GF-D8 (cell line): ENCODE measurements at places on chromosomes 16 and 17.

DNA sequence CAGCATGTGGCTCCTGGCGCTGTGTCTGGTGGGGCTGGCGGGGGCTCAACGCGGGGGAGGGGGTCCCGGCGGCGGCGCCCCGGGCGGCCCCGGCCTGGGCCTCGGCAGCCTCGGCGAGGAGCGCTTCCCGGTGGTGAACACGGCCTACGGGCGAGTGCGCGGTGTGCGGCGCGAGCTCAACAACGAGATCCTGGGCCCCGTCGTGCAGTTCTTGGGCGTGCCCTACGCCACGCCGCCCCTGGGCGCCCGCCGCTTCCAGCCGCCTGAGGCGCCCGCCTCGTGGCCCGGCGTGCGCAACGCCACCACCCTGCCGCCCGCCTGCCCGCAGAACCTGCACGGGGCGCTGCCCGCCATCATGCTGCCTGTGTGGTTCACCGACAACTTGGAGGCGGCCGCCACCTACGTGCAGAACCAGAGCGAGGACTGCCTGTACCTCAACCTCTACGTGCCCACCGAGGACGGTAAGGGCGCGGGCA, 645 bp downstream of the NLGN2 start:
- DNase-seq: no peak

GRCh38 chr17:29238133-29238850, 8.4 kb upstream of the CRYBA1 start:
- no peak for DNase-seq

DNA sequence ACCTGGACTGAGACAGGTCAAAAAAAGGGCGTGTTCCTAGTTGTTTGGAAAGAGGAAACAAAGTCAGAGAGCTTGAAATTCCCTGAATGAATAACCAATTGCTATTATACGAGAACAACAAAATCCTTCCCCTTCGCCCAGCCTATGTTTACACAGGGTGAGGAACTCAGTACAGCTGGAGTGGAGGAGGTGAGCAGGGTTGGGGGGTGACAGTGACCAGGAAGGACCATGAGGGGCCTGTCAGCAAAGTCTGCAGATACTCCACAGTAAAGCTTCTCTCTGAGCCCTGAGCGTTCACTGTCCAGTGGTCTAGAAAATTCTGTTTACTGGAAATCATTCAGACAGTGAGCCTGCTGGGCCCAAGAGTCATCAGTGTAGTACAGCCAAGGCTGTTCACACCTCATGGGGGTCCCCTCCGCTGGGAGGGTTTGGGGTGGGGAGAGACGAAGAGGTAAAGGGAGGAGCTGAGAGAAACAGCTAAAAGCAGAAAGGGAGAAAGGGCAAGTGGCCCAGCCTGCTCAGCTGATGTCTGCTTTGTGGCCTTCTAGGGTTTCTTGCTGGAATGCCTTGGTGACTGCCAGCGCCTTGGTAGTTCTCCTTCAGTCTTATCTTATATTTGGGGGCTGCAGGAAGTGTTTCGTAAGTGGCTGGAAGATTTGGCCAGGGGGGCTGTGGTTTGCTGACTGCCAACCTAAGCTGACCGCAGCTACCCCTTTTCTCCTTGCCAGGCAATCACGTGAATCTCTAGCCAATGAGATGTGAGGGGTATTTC, 5.7 kb downstream of the DUSP3 start:
- DNase-seq: peak; percentile 99

DNA sequence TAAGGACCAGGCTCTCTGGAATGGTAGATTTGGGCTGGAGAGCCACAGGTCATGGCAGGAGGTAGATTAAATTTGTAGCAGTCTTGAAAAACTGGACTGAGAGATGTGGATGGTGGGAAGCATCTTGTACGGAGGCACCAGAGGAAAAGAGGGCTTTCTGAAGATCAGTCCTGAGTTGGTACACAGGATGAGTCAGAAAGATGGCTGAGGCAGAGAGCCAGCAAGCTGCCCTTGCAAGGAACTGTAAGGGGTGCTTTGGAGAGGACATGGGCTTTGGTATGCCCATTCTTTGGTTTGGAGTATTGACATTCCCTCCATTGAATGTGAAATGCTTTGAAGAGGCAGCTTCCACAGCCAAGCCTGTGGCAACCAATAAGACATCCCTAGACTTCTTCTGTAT, 55.9 kb downstream of the MYOCD start:
- DNase-seq: no peak

- no peak for DNase-seq
These were observed at the start of gene C17orf113 for GRCh38 chr17:42050393-42051012. Gene C17orf113, minus strand, starts transcription at chr17:42050601. Its CDS starts 7,225 bp downstream, at chr17:42043376.

- no peak for DNase-seq
These were observed 19.6 kb downstream of the SPIRE2 start for GRCh38 chr16:89847940-89848297.

- DNase-seq: no peak
These were observed 148.9 kb upstream of the COX10 start for GRCh38 chr17:13920413-13920812.

- peak; percentile 51 for DNase-seq
These were observed 8.0 kb upstream of the TSPOAP1 start for GRCh38 chr17:58336456-58337209.

- DNase-seq: peak; percentile 46
These were observed 122.0 kb downstream of the CLEC16A start for GRCh38 chr16:11066261-11066870.
